ENCODE measurements at places on chromosomes 13 and 19.

- no peak for DNase-seq
Observed at GRCh38 chr13:32851083-32852069, 164.8 kb upstream of the KL start.

DNA sequence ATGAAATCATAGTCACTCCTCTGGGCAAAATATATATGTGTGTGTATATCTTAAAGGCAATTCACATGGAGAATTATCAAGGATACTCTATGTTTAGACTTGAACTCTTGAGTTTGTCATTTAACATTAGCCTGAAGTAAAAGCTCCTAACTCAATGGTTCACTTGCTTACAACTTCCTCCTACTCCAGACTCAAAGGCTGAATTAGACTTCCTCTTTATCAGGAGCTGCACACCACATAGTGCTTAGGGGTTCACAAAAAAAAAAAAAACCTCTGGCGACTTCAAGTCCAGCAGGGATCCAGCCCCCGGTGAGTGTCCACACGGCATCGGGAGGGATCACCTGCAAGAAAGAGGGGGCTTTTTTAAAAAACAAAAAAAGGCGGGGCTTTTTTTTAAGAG is 68.2 kb upstream of the LSM14A start:
- DNase-seq: no peak

DNA sequence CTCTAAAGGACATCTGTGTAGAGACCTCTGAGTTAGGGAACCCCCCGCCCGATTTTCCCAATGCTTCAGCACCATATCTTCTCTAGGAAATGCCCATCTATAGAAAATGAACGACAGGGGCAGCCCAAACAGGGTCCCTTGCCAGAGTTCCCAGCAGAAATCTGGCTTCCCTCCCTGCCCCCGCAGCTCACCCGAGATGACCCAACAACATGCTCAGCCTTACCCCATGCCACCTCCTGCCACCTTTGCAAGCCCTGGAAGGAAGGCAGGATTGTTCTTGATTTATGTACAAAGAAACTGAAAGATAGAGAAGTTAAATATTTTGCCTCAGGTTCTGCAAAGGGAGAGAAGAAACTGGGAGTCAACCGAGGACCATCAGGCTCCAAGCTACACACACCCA is 105.6 kb upstream of the UQCRFS1 start:
- DNase-seq: no peak

DNA sequence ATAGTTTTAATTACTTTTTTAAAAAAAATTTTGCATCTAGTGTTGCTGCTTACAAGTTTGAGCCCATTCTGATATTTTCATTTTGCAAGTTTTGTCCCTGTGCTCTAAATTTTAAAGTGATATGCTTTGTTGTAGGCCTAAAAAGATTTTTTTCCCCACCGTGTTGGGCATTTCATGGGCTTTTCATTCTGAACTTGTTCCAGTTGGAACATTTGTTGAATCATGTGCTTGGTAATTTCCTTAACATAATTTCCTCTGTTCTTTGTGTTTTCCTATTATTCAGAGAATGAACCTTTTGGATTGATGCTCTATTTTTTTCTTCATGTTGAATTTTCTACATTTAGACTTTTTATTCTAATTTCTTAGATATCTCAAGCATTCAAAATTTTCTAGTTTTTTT is 206.4 kb upstream of the SPRY2 start:
- no peak for DNase-seq

GRCh38 chr13:35957996-35958395 is 173.2 kb downstream of the DCLK1 start:
- DNase-seq: no peak

DNA sequence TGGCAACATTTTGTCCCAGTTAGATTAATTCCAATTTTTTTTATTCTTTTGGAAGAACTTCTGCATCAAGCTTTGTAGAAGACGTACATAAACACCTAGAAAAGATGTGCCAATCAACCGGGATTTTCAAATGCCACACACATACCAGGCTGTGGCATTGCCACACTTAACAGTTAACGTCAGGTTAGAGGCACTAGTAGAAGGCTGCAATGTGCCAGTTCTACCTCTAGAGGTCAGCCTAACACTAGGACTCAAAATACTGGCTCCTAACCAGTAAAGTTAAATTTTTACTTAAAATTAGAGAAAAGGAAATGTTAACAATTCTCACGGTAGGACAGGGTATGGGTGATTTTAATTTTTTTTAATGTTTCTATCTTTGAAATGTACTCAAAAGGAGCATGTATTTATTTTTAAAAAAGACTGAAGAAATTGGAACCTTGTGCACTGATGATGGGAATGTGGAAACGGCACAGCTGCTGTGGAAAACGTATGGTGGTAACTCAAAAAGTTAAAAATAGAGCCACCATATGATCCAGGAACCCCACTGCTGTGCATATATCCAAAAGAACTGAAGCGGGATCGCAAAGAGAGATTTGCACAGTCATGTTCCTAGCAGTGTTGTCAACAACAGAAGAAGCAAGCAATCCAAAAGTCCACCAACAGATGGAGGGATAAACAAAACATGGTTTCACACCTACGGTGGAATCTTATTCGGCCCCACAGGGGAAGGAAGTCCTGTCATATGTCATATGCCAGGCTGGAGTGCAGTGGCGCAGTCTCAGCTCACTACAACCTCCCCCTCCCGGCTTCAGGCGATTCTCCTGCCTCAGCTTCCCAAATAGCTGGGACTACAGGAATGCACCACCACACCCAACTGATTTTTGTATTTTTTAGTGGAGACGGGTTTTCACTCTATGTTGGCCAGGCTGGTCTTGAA is 30.3 kb downstream of the CRYL1 start:
- DNase-seq: peak; percentile 49

DNA sequence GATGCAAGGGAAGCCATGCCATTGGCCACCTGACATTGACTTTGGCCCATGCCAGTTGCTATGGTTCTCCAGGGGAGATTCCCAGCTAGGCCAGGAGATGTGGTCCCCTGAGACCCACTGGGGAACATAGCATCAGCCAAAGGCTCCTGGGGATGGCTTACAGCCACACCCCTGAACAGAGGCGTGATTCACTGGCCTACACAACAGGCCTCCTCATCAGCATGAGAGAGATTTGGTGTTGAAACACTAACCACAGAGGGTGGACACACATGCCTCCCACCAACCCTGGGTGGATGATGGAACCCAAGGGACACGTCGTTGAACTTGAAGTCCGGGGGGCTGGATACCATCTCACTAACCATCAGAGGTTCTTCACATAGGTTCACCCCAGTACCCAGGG is 14.4 kb downstream of the IQCN start:
- DNase-seq: no peak

DNA sequence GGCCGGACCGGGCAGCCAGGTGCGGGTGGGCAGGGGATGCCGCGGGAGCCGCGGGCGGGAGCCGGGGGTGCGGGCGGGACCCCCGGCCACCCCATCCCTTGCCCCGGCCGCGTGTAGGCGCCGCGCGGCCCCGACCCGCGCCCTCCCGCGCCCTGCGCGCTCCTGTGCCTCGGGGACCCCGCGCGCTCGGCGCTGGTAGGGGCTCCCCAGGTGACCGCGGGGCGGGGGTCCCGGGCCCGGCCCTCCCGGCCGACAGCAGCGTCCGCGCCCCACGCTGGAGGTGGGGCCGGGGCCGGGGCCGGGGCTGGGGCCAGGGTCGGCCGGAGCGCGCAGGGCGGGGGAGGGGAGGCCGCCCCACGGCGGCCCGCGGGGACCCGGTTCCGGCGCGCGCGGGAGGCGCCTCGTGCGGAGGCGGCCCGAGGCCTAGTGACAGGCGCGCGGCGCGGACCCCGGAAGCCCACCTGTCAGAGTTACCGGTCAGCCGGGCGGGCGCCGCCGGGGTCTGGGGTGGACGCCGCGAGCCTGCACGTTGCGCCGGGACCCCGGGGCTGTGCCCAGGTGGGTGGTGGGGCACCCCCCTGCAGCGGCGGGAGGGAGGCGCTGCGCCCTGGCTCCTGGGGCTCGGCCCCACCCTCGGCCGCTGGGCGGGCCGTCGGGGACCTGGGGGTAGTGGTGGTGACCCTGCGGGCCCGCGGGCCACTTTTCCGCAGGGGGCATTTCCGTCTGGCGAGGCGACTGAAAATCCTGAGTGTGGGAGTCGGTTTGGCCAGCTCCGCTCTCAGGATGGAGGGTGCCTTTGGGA is 518 bp downstream of the TFDP1 start:
- no peak for DNase-seq

DNA sequence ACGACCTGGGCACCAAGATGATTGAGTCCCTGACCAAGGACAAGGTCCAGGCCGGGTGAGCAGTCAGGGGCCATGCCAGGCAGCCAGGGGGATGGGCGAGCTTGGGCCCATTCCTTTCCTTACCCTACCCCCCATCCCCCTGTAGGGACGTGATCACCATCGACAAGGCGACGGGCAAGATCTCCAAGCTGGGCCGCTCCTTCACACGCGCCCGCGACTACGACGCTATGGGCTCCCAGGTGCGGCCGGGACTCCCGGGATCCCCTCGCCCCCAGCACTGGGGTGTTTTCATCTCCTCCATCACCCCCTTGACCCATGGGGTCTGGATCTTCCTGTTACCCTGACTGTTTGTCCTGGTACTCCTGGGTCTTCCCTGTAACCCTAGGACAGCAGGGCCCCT is 7.1 kb downstream of the LHB start:
- DNase-seq: no peak

DNA sequence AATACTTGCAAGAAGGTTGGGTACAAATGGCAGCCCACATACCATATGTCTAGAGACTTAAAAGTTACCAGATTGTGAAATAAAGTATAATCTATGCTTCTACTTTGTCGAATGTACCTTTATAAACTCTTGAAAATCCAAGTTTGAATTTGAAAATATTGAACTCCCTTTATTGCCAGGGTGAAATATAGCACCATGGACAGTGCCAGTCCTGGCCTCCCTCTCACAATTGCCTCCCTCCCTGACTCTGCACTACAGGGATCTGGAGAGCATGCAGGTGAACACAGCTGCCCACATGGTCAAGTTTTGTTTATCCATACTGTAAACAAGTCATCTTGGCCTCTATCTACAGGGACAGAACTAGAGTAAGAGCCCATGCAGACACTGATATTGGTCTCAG is 394.1 kb upstream of the SLITRK6 start:
- no peak for DNase-seq

GRCh38 chr13:114077933-114078325 is 54.5 kb downstream of the RASA3 start:
- no peak for DNase-seq

- DNase-seq: no peak
Observed at GRCh38 chr13:90926459-90926858, 421.0 kb upstream of the MIR17HG start.

GRCh38 chr19:40178756-40179155 is 12.5 kb upstream of the MAP3K10 start:
- DNase-seq: no peak

DNA sequence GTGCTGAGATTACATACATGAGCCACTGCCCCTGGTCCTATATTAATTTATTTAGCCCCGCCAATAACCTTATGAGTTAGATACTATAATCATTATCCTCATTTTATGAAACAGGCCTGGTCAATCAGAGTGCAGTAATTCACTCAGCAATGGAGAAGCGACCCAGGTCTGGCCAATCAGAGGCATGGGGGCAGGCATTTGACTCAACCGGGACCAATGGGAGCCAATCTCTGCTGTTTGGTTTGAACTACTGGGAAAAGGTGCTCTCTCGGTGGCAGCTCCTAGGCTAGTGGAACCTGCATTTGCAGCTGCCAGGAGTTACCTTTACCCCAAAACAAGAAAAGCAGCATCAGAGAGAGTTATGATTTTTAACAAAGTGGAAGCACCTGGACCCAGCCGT is 6.6 kb downstream of the SIRT2 start:
- no peak for DNase-seq

DNA sequence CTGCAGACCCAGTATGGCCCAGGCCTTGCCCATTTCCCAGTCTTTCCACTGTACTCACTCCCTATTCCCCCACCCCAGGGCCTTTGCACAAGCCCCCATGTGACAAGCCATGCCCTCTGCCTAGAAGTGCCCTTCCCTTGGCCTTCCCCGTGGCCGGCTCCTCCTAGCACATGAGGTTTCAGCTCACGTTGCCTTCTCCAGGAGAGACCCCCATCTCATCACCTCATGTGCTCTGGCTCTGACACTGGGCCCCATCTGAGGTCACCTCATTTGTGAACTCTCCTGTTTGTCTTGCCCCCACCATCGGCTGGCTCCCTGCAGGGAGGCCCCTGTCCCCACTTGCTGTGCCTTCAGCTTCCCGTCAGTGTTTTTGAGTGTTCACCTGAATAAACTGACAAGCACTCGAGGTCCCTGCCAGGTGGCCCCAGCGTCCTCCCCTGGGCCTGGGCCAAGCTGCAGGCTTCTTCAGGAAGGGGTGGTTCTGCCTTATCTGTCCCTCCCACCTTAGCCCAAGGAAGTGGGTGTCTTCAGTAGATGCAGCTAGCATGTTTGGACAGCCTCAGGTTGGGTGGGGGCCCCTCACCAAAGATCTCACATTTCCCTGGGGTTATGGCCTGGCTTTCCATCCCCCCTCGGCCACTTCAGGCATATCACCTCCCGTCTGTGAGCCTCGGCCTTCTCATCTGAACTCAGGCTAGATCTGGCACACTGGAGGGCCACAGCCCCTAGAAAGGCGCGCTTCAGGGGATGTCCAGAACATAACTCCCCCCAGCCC is 3.8 kb upstream of the SLC25A42 start:
- DNase-seq: no peak

DNA sequence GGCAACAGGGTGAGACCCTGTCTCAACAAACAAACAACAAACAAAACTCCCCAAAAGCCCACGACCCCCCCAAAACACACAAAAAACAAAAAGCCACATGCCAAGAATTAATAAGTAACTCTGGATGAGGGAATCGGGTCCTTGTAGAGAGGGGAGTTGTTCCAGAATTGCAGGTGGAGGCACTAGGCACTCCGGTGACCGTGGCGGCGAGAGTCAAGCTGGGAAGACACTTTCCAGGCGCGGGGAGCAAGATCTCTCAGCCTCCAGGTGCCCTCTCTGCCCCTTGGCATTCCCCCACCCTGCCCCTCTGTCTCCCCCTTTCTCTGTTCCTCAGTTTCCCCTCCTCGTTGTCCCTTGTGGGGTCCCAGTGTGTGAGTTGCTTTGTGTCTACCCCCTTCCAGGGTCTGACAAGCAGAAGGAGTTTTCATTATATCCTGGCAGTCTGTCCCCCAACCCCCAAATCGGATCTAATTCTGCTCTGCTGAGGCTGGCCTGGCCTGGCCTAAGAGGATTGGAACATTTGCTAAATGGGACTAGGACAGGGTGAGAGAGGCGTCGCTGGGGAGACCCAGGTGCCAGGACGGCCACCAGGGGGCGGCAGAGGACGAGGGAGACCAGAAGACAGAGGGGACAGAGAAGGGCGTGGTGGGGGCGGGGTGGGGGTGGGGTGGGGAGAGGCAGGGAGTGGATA is 8.3 kb upstream of the CRX start:
- DNase-seq: peak; percentile 81

DNA sequence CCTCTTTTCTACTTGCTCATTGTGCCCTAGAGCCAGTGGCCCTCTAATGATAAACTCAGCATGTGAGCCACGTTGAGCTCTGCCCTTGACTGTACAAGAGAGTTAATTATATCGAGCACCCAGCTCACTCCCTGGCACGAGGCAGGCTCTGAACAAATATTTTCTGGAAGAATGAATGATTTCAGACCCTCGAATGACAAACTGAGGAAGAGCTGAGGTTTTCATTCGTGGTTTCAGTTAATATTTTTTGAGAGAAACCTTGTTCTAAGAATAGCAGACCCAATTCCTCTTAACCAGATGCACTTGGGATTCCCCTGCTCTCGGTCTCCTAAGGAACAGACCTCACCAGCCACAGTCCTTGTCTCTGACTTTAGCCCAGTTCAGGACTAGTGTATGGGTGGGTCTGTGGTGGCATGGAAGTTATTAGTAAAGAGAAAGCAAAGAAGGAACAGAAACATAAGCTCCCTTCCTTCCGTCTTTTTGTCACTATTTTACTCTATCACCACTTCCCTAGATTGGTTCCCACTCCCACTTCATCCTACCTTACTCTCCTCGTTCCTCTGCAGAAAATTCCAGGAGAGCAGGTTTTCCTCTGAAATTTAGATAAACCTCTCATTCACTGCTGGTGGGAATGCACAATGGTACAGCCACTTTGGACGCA is 22.1 kb upstream of the WDFY2 start:
- no peak for DNase-seq
